ENCODE measurements at places on chromosomes 13 and 19.

DNA sequence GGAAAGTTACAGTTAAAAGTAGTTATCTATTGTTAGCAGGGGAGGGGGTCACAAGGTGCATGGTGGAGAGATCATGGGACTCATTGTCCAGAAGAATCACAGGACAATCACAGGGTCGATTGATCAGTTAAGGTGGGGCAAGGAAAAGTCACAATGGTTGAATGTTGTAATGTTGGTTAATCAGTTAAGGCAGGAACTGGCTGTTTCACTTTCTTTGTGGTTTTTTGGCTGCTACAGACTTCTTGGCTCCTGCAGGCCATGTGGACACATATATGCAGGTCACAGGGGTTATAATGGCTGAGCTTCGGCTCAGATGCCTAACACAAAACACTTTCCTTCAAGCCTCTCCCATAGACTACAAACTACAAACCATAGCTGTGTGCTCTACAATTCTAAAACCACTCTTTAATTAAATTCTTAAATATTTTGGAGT lies 6.9 kb upstream of the ZNF431 start:
- DNase-seq: no peak

DNA sequence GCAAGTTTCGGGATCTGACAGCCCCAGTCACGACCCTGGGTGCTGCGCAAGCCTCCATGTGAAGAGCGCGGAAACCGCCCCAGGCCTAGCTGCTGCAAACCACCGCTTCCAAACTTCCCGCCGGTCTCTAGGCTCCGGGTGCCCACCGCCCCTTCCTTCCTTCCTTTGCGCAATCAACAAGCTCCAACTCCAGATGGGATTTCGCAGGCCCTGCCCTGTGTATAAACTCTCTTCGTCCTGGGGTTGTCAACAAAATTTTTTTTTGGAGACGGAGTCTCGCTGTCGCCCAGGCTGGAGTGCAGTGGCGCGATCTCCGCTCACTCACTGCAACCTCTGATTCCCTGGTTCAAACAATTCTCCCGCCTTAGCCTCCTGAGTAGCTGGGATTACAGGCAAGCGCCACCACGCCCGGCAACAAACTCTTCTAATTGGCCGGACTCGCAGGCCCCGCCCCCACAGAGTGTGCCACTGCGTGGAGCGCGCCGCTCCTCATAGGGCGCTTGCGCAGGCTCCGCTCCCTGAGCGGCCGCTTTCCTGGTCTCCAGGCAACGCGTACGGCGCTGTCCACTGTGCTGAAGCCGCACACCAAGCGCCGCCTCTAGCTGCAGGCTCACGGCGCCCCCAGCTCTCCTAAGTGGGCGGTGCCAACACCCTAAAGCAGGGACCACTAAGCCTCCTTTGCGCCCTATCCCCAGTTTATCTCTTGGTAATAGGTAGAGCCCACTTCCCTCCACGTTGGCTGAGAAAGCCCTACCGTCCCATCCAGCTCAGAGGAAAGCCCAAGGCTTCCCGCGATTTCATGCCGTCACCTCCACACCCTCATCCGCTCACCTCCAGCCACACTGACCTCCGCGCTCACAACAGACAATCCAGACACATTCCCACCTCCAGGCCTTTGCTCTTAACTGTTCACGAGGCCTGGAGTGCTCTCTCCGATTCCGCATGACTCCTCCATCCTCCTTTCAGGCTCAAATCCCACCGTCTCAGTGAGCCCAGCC lies 5.5 kb upstream of the QTRT1 start:
- no peak for DNase-seq

GRCh38 chr19:5695649-5696195 lies 5.6 kb downstream of the RPL36 start:
- DNase-seq: no peak

- no peak for DNase-seq
Observed at GRCh38 chr19:11422163-11423065, 3.3 kb upstream of the RGL3 start.

DNA sequence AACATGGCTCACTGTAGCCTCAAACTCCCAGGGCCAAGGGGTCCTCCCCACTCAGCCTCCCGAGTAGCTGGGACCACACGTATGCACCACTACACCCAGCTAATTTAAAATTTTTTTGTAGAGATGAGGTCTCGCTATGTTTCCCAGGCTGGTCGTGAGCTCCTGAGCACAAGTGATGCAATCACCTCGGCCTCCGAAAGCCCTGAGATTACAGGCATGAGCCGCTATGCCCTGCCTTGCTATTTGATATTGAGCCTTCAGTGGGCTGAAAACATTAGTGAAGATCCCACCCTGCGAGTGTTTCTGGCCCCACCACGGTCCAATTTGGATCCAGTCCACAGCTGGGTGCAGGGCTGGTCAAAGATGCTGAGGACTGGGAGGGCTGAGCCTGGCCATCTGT lies 65.9 kb downstream of the TRPM4 start:
- no peak for DNase-seq
